ENCODE measurements at places on chromosomes 13 and 19. TPM values are rescaled to one million over a fixed set of nuclear protein-coding genes. Genes with fewer than 3 reads are reported as not detected.

DNA sequence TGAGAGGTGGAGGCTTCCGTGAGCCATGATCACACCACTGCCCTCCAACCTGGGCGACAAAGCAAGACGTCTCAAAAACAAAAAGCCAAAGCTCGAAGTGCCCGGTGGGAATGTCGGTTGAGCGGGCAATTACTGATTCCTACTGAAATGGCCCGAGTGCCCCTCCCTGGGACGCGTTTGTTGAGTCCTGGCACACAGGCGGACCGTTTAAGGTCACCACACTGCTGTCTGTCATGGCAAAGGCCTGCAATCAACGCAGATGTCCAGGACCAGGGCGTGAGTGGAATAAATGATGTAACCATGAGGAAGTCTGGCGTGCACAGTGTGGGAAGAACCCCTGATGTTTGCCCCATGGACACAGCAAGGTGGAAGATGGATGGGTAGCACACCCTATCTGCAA lies 19.2 kb upstream of the C2CD4C start:
- no peak overlapping the region for H3K27ac ChIP-seq
- no peak overlapping the region for H3K4me3 ChIP-seq
- no peak for DNase-seq
- no peaks in the 10 kb centered on the region for H3K4me1 ChIP-seq
- no peaks in the 10 kb centered on the region for H3K27me3 ChIP-seq
- no peaks in the 10 kb centered on the region for H3K36me3 ChIP-seq

DNA sequence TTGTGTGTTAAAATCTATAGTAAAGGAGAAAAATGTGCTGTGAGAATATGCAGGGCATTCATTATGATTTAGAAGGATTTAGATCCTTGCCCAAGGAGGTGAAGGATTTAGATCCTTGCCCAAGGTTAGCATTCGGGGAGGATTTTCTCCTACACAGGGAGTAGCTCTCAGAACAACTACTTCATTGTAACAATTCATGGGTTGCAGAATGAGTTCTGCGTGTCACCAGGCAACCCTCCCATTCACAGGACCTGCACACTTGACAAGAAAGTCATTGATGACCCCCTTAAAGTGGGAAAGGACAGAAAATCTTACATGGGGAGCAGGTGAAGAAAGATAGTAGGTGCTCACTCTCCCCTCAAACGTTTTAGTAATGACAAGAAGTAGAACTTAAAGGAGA lies 167.1 kb upstream of the MAB21L1 start:
- no peaks in the 10 kb centered on the region for H3K27me3 ChIP-seq
- H3K36me3 ChIP-seq: no peaks in the 10 kb centered on the region
- no peak for DNase-seq
- no peak overlapping the region for H3K4me3 ChIP-seq
- H3K4me1 ChIP-seq: no peaks in the 10 kb centered on the region

DNA sequence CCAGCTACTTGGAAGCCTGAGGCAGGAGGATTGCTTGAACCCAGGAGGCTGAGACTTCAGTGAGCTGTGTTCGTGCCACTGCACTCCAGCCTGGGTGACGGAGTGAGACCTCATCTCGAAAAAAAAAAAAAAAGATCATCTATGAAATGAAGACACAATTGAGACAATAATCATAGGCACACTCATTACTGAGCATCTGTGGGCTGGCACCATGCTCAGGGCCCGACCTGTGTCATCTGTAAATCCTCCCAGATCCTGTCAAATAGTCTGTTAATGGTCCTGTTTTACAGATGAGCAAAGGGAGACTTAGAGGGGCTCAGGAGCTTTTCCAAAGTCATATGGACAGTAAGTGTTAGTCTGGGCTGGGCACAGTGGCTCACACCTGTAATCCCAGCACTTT lies 4.1 kb upstream of the NANOS2 start:
- DNase-seq: no peak
- H3K4me1 ChIP-seq: no peaks in the 10 kb centered on the region
- no peak overlapping the region for H3K4me3 ChIP-seq
- H3K36me3 ChIP-seq: no peaks in the 10 kb centered on the region
- no peaks in the 10 kb centered on the region for H3K27me3 ChIP-seq

DNA sequence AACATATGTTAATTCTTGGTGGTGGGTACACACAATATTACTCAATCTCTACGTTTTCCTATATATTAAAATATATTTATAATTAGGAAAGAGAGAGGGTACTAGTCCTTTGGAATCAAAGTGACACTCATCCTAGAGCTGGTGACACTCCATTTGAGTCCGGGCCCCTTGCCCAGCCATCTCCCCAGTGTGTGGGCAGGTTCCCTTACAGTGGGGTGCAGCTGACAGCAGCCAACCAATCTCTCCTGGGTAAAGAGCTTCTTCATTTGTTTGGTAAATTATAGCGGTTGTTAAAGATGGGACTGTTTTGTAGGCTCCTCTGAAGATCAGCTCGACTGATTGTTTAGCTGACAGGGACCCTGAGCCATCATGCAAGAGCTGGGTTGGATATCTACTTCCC lies 37.2 kb upstream of the RGCC start:
- no peak for DNase-seq
- no peak overlapping the region for H3K4me3 ChIP-seq
- H3K36me3 ChIP-seq: no peaks in the 10 kb centered on the region
- no peak overlapping the region for H3K27ac ChIP-seq

GRCh38 chr19:39969266-39969665 lies 1.7 kb upstream of the PSMC4 start:
- H3K27me3 ChIP-seq: no peaks in the 10 kb centered on the region
- H3K27ac ChIP-seq: peak overlapping the region; percentile 89
- no peak for DNase-seq
- H3K4me3 ChIP-seq: peak overlapping the region; percentile 78
- H3K36me3 ChIP-seq: peaks cover 11% of the 10 kb centered on the region

DNA sequence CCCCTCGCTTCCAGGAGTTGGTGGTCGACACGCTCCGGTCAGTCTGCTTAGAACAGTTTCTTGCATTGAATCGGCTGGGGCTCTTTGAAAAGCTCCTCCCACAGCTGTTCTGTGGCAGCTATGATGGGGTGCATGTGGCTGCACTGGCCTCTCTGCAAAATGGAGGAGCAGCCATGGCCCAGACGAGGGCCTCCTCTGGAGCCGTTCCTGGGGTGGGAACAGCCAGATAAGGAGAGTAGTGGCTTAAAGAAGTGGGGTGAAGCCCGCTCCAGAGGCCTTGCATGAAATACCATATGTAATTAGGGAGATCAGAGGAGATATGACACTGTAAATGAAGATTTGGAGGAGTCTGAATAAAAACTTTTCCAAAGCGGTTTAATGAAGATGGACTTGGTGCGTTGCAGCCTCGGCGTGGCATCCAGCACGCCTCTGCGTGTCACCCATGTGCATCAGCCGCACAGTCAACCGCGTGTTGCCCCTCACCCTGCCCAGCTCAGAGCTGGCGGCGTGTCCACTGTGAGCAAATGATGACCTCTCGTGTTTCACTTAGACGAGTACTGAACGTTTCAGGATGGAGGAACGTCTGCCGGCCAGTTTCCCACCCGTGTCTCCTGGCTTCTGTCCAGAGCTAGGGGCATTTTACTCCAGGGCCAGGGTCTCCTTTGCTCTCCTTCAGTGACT lies 199.2 kb downstream of the TEX29 start:
- no peaks in the 10 kb centered on the region for H3K36me3 ChIP-seq
- no peak overlapping the region for H3K4me3 ChIP-seq
- no peaks in the 10 kb centered on the region for H3K27me3 ChIP-seq
- H3K4me1 ChIP-seq: no peaks in the 10 kb centered on the region

Gene REEP6
- 0.55 TPM for polyA plus RNA-seq

Gene SRRM5
- polyA plus RNA-seq: 0.37 TPM

Gene IGFL3
- polyA plus RNA-seq: not detected

Gene ZNF723
- not detected for polyA plus RNA-seq

DNA sequence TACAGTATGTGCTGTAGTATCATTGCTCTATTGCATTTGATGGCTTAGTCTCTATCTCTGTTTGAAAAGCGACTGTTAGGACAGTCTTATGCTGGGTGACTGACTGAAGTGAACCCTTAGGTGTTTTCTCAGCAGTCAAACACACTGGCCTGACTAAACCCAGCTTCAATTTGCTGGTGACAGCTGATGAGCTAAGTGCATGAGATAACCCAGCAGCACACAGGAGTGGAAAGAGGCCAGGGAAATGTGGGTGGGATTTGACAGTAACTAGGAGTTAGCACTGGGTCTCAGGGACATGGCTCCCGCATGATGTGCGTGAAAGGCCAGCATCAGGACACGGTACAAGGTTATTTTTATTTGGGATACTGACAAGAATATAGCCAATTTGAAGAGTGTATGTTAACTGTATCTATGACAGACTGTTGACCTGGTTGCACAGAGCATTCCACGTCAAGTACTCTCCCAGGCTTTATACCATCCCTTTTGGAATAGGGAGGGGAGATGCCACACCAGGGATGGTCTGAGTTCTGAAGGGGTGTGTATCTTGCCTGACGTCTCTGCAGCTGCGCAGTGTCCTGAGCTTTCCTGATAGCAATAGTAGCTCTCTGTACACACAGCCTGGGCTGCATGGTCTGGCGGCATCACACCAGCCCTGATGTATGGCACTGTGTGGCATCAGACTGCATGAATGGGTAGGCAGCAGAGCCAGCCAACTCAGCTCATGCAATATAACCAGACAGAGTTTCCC lies 144.8 kb downstream of the FLT1 start:
- H3K4me1 ChIP-seq: no peaks in the 10 kb centered on the region
- H3K36me3 ChIP-seq: no peaks in the 10 kb centered on the region
- no peak for DNase-seq
- no peak overlapping the region for H3K27ac ChIP-seq
- no peaks in the 10 kb centered on the region for H3K27me3 ChIP-seq

Gene PLEKHG2
- polyA plus RNA-seq: 16.3 TPM

Gene B3GNT8
- 0.38 TPM for polyA plus RNA-seq

DNA sequence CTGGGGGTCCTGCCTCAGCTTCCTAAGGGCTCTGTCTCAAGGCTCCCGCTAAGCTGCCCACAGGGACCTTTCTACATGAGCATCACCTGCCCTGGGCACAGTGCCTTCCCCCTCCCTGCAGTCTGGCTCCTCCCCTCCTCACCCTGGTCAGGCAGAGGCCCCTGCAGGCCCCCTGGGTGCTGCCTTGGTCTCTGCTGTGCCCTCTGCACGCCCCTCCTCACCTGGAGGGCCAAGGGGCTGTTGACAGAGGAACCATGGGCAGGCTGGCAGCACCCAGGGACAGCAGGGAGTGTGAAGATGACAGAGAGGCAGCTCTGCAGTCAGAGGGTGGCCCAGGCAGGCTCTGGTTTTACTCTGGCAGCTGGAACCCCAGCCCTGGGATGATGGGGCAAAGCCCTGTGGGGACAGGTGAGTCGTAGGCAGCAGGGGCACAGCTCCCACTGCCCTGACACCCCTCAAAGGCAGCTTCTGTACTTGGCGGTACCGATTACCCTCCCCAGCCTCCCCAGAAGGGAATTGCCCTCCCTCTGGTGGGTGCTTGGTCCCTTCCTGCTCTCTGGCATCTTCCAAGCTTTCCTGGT lies 43.1 kb downstream of the SUGP2 start:
- peaks cover 17% of the 10 kb centered on the region for H3K36me3 ChIP-seq
- no peak for DNase-seq
- H3K4me3 ChIP-seq: no peak overlapping the region
- peaks cover 4% of the 10 kb centered on the region for H3K27me3 ChIP-seq

DNA sequence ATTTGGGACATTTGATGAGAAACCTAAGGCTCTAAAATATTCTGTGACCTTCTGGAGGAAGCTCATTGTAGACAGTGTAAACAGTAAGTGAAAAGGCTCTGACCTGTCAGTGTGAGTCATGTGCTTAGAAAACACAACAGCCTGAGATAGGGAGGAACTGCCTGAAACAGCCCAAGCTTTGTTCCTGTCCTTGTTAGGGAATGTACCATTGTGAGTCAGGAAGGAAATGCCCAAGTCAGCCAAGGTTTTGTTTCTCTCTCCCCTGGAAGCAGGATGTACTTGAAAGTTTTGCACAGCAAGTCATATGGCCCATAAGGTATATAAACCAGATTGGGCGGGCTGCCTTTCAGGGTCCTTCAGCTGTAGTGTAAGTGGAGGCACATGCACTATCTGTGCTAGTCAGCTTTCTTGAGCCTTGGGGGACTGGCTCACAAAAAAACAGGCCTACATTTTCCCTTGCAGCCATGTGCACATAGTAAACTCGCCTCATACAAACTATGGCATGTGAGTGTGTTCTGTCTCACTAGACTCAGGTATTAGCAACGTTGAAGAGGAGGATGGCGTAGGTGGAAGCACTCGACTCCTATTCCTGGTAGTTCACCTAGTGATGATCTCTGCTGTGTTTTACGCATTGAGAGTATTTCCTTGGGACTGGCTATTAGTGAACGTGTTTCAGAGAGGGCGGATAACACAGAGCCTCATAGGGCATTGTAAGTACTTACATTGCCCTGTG lies 141.2 kb upstream of the KLHL1 start:
- no peaks in the 10 kb centered on the region for H3K4me1 ChIP-seq
- no peak overlapping the region for H3K4me3 ChIP-seq
- no peak for DNase-seq
- no peaks in the 10 kb centered on the region for H3K27me3 ChIP-seq

Gene GPR12
- polyA plus RNA-seq: not detected

DNA sequence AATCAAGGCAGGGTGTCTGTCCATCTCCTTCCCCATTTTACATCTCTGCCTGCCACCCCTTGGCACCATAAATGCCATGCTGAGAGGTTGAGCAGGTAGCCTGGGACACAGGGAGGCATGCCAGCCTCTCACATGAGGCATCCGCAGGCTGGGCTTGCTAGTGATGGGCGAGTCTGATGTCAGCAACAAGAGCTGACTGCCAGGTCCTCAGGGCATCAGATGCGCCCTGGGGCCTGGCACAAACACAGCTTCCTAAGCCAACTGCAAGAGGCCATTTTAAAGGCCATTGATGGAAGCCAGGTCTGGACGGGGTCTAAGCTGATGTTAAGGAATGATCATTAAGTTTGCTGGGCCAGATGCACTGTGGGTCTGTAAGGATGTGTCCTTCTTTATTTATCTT lies 34.6 kb downstream of the MYH14 start:
- H3K4me1 ChIP-seq: no peaks in the 10 kb centered on the region
- H3K36me3 ChIP-seq: no peaks in the 10 kb centered on the region
- no peaks in the 10 kb centered on the region for H3K27me3 ChIP-seq

DNA sequence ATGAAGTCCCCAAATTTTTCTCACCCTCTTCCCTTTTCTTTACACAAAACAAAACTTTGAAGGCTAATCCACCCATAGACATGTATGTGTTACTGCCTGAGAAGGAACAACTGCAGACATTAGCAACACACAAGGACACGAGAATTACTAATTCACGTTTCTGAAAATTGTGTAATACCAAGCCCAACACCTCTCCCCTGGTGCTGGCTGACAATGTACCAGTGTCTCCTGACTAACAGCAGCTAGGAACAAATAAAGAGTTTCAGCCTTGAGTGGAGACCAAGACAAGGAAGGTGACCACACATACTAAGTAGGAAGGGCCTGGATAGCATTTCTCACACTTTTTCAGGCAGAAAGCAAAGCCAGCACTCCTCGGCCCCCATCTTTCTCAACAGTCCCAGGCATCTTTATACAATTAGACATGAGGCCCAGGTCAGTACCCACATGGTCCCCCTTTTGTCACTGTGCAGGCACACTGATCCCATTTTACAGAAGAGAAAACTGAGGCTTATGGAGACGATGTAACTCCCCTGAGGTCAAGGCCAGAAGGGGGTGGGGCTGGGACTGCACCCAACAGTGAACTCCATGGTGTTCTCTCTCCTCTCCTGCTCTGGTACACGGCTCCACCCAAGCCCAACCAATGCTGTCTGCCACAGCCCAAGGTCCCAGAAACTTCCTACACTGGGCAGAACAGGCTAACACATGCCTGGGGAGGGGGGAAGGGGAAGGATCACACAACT lies 8.7 kb downstream of the BRD4 start:
- H3K4me1 ChIP-seq: peaks cover 43% of the 10 kb centered on the region
- no peak overlapping the region for H3K4me3 ChIP-seq
- H3K27me3 ChIP-seq: no peaks in the 10 kb centered on the region

Data from GM12878 (cell line).